ENCODE measurements at places on chromosomes 4 and X.
A peak's percentile ranks its signal among the peaks of the same experiment; 100 is the strongest.

GRCh38 chr4:26204911-26205370 is 115.9 kb upstream of the RBPJ start:
- DNase-seq: no peak

DNA sequence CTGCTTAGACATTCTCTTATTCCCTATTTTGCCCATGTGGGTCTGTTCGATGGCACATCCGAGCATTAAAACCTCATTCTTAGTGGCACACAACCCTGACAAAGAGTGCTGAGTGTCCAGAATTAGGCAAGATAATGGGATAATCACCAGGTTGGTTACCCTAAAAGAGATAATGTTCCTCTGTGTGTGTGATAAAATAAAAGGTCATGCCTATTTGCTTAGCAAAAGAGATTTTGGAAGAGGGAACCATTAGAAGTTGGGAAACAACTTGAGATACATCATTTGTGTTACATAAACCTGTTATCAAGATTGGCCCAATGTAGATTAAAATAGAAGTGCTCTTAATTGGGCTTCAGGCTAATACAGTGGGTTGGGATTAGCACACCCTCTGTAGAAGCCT is 182.7 kb downstream of the NWD2 start:
- DNase-seq: no peak

- DNase-seq: no peak
Measured at GRCh38 chr4:3685081-3685645, 81.0 kb upstream of the ADRA2C start.

- peak; percentile 72 for DNase-seq
Measured at GRCh38 chr4:57037982-57038604, 59.4 kb downstream of the POLR2B start.

- no peak for DNase-seq
Measured at GRCh38 chrX:109672239-109672638, 47.3 kb upstream of the KCNE5 start.

DNA sequence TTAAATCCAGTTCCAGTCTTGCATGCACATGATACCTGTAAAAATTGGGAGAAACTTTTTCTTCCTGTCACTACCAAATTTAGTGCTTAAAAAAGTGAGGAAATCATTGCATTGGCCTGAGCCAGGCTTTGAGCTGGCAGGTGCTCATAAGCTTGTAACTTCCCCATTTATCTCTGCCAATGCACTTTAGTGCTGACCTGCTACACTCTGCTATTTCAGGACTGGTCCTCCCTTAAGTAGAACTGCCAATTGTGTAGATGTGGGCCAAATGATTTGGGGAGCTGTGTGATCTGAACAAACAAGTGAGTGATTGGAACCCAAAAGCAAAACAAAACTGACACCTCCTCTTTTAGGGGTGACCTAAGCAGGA is 51.8 kb downstream of the ZNF827 start:
- DNase-seq: no peak

GRCh38 chr4:53697016-53697685 is 105.9 kb upstream of the LNX1 start:
- peak; percentile 11 for DNase-seq

DNA sequence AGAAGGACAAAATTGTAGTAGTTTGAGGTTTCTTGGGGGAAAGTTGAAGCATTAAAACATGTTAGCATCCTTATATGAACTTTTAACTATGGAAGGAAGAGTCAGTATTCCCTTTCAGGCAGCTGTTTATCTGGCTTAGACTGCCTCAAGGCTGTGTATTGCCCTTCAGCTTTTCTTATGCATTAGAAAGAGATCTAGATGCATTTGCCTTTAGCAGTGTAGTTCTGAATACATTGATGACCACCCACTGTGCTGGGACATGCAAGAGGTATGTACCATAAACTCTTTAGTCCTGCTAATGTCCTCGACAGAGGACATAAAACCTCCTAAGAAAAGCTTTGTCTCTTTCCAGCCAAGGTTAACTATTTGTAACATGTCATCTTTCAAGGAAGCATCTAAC is 2.9 kb downstream of the FAM200B start:
- no peak for DNase-seq

- no peak for DNase-seq
Measured at GRCh38 chr4:8709729-8710360, 117.3 kb downstream of the CPZ start.

- DNase-seq: no peak
Measured at GRCh38 chrX:140572724-140573123, 67.9 kb upstream of the SOX3 start.

DNA sequence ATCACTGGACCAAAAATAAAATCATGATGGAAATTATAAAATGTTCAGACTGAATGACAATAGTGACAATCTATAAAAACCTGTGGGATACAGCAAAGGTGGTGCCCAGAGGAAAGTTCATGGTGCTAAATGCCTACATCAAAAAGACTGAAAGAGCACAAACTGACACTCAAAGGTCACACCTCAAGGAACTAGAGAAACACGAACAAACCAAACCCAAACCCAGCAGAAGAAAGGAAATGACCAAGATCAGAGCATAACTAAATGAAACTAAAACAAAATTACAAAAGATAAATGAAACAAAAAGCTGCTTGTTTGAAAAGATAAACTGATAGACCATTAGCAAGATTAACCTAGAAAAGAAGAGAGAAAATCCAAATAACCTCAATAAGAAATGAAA is 78.7 kb downstream of the ANAPC10 start:
- DNase-seq: no peak

GRCh38 chrX:154353172-154353843 is 21.1 kb downstream of the FLNA start:
- DNase-seq: no peak

- no peak for DNase-seq
Measured at GRCh38 chr4:87235020-87235671, 14.7 kb upstream of the KLHL8 start.

DNA sequence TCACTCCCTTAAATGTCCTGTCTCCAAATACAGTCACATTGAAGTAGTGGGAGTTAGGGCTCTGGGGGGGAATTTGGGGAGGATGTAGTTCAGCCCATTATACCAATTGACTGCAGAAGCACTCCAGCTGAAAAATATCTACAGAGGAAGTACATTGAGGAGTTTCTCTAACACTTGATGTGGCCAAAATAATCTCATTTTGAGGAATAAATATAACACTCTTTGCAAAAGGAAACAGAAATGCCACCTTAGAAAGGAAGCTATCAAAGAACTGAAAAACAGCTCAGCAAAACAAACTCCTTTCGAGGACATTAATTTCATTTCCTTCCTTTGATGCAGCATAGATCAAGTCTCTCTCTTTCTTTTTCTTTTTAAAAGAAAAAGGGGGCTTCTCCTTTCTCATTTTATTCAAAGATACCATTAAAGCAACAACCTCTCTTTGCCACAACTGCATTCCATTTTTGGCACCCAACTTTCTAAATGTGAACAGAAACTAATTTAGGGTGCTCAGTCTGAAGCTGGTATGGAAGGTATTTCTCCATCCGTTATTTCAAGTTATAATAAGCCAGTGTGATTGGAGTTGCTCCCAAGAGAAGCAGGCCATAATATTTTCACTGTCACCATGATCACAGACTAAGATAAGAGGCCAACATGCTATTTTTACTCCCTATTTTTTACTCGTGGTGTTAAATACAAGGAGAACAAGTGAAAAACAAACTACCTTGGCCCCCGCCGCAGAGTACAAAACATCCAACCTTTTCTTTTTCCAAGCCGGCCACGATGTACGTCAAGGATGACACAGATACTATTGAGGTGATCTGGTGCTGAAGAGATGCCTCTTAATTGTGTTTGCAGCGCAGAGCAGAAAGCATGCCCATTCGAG is 230.4 kb upstream of the GATB start:
- DNase-seq: no peak

- no peak for DNase-seq
Measured at GRCh38 chr4:80948995-80949394, 81.5 kb upstream of the BMP3 start.

DNA sequence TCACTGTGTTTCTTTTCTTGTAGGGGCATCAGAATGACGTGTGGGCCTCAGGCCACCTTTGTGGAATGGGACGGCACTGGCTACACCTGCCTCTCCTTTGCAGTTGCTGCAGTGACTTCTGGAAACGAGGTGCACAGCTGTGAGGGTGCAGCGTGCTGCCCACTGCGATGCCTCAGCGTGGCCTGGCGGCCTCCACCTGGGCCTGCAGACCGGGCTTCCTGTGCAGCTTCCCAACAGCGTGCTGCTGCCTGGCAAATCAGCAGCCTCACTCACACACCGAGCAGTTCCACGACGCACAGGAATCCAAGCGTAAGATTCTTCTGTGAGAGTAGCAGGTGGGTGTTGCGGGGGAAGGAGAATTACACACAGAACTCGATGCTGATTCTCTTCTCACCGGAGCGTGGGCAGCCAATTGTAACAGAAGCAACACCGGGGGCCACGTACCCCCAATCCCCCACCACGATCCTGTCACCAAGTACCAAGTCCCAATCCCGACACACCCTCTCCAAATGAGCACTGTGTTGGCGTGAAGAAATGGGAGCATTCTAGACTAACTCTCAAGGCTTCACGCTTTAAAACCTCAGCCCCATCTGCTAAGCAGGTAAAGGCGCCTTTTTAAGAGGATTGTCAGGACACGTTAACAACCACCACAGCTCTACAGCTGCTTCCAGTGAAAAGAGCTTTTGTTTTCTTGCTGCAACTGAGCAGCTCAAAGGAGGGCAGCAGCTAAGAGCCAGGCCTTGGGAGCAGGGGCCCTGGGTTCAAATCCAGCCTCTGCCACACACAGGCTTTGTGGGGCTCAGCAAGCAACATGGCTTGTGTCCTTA is 16.9 kb downstream of the WDR1 start:
- no peak for DNase-seq

GRCh38 chr4:139017861-139018260 is 2.3 kb downstream of the NOCT start:
- no peak for DNase-seq

GRCh38 chr4:103928370-103928769 is 208.6 kb upstream of the TACR3 start:
- DNase-seq: no peak

GRCh38 chr4:4914965-4915845 is 55.7 kb downstream of the MSX1 start:
- no peak for DNase-seq

GRCh38 chr4:17616283-17616682 is 1.8 kb downstream of the MED28 start:
- no peak for DNase-seq

- no peak for DNase-seq
Measured at GRCh38 chr4:149983401-149983800, 94.8 kb upstream of the DCLK2 start.

GRCh38 chrX:26581091-26581490 is 365.1 kb downstream of the MAGEB5 start:
- no peak for DNase-seq

DNA sequence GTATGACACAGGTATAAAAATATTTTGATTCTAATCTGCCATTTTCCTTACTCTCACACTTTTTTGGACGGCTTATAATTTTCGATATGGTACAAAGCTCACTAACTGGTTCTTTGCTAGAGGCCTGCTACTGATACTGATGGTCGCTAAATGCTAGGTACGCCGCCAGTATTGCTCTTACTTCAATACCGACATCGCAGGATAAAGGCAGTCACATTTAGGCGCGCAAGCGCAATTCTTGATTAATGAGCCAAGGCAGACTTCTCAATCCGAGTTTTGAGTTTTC is 557 bp upstream of the USP38 start:
- peak; percentile 82 for DNase-seq

- no peak for DNase-seq
Measured at GRCh38 chr4:140346136-140346535, 27.3 kb upstream of the SCOC start.

- DNase-seq: no peak
Measured at GRCh38 chrX:50780144-50780543, 33.9 kb downstream of the SHROOM4 start.

GRCh38 chr4:143026459-143027170 is 158.1 kb upstream of the USP38 start:
- DNase-seq: no peak

DNA sequence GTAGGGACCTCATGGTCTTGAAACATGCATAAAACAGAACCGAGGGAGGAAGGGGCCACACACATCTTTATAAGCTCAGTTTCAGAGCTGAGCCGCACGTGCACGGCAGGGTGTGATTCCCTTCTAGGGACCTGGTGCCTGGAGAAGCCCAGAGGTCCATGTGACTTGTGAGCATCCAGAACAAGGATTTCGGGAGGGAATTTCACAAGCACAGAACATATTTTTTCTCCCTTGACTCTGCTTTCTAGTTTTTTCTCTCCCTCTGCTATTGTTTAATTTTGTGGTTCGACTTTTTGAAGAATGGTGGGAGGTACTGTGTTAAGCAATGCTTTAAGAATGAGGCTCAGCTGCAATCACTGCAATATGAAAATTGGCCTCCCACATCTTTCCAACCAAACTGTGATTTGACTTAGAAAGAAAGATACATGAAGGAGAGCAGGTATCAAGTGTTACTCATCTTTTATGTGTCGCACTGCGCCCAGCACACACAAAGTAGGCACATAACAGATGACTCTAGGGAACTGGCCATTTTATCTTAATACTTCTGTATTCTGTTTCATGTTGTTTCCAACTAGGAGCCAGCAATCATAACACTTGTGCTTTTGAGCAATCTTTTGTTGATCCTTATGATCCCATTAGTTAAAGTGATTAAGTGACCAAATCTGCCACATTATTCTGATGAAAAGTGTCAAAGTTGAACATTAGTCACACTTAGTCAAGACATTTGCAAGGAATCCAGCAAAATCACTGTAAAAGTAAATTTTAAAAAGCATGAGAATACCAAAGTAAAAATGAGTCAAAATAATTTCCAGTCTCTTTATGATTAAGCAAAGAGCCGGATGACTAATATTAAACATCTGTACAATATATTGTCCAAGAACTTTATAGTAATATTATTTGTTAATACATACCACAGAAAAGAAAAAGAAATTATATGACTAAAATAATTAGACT is 86.4 kb downstream of the SHISA3 start:
- DNase-seq: no peak

DNA sequence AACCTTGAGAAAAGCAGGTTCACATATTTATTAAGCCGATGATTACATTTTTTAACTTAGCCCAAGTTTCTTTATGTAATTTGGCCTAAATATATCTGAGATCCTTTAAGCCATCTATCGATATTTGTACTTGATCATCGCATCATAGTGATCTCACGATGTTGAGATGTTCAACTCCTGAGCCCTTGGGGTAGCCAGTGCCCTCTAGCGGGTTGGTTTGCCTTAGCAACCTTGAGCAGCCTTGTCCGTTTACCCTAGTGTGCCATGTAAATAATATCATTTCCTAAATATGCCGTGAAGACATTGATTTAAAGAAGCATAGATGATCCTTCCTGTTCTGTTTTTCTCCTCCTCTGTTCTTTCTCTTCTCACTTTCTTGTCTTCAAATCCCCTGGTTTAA is 432.2 kb downstream of the RPA4 start:
- no peak for DNase-seq

- no peak for DNase-seq
Measured at GRCh38 chr4:21952549-21952948, 4.0 kb upstream of the KCNIP4 start.

- no peak for DNase-seq
Measured at GRCh38 chr4:33150525-33150910, 2430.3 kb downstream of the PCDH7 start.

DNA sequence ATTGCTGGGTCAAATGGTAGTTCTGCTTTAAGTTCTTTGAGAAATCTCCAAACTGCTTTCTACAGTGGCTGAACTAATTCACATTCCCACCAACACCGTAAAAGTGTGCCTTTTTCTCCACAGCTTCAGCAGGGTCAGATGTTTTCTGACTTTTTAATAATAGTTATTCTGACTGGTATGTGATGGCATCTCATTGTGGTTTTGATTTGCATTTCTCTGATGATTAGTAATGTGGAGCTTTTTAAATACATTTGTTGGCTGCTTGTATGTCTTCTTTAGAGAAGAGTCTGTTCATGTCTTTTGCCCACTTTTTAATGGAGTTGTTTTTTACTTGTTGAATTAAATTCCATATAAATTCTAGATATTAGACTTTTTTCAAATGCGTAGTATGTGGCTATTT is 257.5 kb upstream of the ANKRD50 start:
- no peak for DNase-seq

Data from NCI-H446 (cell line).